ENCODE measurements at places on chromosomes 3 and 15.

- no peak for DNase-seq
These were observed 109.7 kb upstream of the CTNNB1 start for GRCh38 chr3:41089566-41089965.

GRCh38 chr15:67066041-67066958 is 898 bp downstream of the SMAD3 start:
- no peak for DNase-seq

DNA sequence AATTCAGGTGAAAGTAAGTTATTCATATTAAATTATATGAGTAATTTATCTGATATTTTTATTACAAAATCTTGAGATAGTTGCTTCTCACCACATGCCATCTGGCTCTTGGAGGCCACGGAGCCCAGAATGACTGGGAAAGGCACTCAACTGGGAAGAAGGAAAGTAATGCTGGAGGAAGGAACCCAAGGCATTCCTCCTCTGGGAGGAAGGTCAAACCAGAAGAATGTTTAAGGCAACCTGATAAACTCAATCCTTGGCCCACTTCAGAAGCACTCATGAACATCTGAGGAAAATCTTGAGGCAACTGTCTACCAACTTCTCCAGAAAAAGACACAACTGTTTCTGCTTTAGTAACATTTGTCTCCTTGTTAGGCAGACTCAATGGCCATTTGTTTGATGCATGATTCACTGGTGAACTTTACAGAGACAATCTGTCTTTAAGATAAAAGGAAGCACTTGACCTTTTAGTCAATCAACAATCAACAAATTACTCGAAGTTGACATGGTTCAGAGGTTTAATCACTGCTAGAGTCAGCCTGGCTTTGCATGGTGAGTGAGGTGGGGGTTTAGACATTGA is 261.4 kb upstream of the MME start:
- no peak for DNase-seq

GRCh38 chr3:78940128-78940527 is 827.7 kb downstream of the ROBO1 start:
- DNase-seq, result no peak

- no peak for DNase-seq
These were observed 231.1 kb downstream of the ADAMTS9 start for GRCh38 chr3:64456674-64457073.

GRCh38 chr3:12120374-12121140 is 38.2 kb downstream of the TIMP4 start:
- no peak for DNase-seq

- DNase-seq, result peak; percentile 34
These were observed 23.1 kb downstream of the PLSCR5 start for GRCh38 chr3:146581951-146582467.

DNA sequence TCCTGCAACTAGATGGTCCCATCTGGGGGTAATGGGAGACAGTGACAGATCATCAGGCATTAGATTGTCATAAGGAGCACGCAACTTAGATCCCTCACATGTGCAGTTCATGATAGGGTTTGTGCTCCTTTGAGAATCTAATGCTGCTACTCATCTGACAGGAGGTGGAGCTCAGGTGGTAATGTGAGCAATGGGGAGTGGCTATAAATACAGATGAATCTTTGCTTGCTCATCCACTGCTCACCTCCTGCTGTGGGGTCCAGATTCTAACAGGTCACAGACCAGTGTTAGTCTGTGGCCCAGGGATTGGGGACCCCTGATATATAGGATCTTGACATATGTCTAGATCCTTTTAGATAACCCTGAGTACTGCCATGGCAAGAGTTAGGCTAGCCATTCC is 52.7 kb downstream of the RASGRF1 start:
- no peak for DNase-seq

- no peak for DNase-seq
These were observed 69.8 kb downstream of the TCF12 start for GRCh38 chr15:56988219-56988618.

DNA sequence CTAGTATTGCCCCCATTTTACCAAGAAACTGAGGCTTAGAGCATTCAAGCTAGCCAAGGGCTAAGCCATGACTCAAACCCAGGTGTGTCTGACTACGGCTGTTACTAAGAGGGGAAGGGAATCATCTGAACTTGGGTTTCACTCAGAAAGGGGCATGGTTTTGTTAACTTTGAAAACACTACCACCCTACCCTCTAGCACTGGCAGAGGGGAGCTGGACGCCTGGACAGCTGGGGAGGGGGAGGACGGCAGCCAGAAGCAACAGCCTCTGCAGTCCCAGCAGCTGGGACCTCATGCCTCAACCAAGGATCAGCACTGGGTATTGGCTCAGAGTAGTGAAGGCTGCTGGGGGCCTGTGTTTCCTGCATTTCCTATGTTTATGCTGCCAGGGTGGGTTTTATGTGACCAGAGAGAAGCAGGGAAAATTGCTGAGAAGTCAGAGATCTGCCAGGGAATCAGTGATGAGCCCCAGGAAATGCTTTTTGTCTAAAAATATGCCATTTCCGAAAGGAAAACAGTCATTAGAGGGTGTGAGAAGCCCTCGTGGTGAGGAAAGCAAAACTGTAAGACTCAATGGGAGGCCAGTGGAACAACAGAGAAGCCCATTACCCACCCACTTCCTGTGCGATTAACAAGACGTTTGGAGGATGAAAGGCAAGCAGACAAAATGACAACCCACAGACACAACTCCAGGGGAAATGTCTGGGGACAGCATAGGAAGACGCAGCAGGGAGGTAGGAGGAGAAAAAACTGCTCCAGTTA is 41.2 kb downstream of the LIPC start:
- peak; percentile 16 for DNase-seq

GRCh38 chr3:17195856-17196604 is 311.3 kb downstream of the PLCL2 start:
- DNase-seq, result no peak

- DNase-seq, result no peak
These were observed 559.9 kb upstream of the MCTP2 start for GRCh38 chr15:93671387-93671943.

- no peak for DNase-seq
These were observed 766.8 kb downstream of the TBL1XR1 start for GRCh38 chr3:176430244-176431037.

- DNase-seq, result no peak
These were observed 6.7 kb upstream of the CCR1 start for GRCh38 chr3:46214751-46215352.

GRCh38 chr15:39552556-39552955 is 28.3 kb upstream of the THBS1 start:
- DNase-seq, result no peak

GRCh38 chr3:196513697-196514349 is 1.3 kb downstream of the SMCO1 start:
- DNase-seq, result no peak

- no peak for DNase-seq
These were observed 4.4 kb upstream of the PSMD6 start for GRCh38 chr3:64027658-64028057.

Data from GF-D8 (cell line).